CD8-positive, alpha-beta memory T cell (primary cell): ENCODE measurements at places on chromosomes 4 and X.
A peak's percentile ranks its signal among the peaks of the same experiment; 100 is the strongest.

DNA sequence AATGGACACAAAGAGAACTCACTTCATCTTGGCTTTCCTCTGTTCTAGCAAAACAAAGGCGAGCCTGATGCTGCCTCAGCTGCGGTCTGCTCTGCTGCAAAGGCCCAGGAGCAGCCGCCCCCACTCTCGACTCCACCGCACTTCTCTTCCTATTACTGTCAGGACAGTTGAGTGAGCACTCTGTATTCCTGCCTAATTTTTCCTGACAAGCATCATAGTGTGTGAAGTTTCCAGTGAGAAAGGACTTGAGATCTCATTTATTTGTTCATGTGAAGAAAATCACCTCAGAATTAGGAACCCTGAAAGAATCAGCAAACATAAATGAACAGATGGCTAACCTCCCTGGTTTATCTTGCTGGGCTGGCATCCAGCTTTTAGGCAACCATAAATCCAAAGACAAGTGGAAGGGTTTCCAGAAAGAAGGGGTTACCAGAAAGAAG lies 15.6 kb downstream of the SCARB2 start:
- no peak for DNase-seq
- peaks cover 23% of the 10 kb centered on the region for H3K4me1 ChIP-seq

DNA sequence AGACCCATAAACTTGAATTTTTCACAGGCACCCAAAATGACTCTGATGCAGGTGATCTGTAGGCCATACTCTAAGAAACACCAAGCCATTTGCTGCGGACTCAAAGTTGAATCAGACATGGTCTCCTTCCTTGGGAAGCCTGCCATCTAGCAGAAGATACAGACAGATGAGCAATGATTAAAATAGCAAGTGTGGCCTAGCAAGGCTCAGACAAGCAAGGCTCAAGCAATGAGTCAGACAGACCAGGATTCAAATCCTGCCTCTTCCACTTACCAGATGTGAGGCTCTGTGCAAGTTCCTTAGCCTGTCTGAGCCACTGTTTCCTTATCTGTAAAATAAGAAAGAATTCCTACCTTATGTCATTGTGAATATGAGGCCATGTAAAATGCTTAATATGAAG lies 2.3 kb downstream of the CCDC149 start:
- DNase-seq: no peak
- no peak overlapping the region for H3K4me3 ChIP-seq
- H3K27ac ChIP-seq: no peak overlapping the region
- peaks cover 5% of the 10 kb centered on the region for H3K27me3 ChIP-seq
- no peaks in the 10 kb centered on the region for H3K36me3 ChIP-seq

GRCh38 chr4:87005690-87006425 lies 71.0 kb downstream of the AFF1 start:
- H3K4me1 ChIP-seq: peaks cover 47% of the 10 kb centered on the region
- peak overlapping the region; percentile 85 for H3K27ac ChIP-seq
- no peaks in the 10 kb centered on the region for H3K27me3 ChIP-seq
- H3K4me3 ChIP-seq: peak overlapping the region; percentile 94
- H3K36me3 ChIP-seq: no peaks in the 10 kb centered on the region

DNA sequence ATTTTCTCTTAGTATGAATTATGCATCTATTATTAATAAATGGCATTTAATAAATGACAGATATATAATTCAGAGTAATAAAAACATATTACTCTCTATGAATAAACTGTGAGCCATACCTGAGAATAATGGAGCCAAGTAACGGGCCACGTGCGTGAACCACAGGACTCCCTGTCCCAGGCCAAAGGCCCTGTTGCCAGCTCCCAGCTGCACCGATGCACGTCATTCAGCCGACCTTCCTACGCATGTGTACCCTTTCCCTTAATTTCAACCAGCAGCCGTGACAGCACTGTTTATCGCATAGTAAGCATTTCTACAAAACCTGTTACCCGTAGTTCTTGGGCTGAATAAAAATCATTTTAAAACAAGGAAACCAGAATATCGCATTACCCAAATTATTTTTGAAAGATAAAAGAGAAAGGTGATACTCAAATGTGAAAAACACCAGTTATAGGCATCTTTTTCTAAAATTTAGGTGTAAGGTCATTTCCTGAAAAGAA lies 827.2 kb upstream of the FRG1 start:
- H3K27ac ChIP-seq: no peak overlapping the region
- H3K4me3 ChIP-seq: no peak overlapping the region
- H3K4me1 ChIP-seq: no peaks in the 10 kb centered on the region
- H3K36me3 ChIP-seq: no peaks in the 10 kb centered on the region
- DNase-seq: no peak

DNA sequence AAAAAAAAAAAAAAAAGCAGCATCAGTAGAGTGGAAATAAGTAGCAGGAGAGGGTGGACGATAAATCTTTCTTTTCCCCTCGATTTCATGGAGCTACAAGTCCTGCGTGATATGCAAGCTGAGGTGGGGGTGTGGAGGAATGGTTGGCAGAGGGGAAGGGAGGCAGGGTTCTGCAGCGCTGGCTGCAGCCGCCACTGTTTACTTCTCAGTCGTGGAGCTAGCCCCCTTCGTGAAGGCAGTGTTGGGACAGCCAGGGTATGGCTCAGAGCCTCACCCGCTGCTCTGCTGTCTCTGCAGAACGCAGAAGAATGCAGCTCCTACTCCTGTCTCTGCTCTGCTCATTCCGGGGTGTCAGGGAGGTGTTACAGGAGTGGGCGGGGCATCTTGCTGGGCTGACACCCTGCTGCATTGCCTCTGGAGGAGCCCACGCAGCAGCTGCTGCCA lies 140.6 kb downstream of the GPM6A start:
- no peaks in the 10 kb centered on the region for H3K4me1 ChIP-seq
- H3K36me3 ChIP-seq: no peaks in the 10 kb centered on the region
- DNase-seq: no peak
- no peak overlapping the region for H3K27ac ChIP-seq
- H3K4me3 ChIP-seq: no peak overlapping the region

DNA sequence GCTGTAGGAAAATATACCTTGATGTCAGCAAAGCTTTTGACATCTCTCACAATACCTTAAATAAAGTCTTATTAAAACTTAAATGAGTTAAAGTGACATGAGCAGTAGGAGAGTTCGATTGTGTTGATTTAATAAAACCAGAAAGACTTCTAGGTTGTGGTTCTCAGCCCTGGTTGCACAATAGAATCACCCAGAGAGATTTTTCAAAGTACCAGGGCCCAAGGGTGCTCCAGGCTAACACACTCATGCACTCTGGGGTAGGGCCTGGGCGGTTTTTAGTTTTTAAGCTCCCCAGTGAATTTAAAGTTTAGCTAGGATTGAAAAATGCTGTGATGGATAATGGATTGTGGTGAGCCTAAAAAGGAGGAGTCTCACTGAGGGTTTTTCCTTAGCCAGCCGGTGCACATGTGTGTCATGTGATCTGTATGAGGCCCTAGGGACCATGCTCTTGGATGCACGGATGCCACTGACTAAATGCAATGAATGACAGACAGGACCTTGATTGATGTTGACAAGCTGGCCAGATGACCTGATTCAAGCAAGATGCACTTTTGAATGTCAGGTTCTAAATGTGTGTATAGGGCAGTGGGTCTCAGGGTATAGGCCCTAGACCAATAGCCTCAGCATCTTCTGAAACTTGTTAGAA lies 185.0 kb downstream of the PTTG2 start:
- H3K4me3 ChIP-seq: no peak overlapping the region
- no peak for DNase-seq
- no peaks in the 10 kb centered on the region for H3K27me3 ChIP-seq

DNA sequence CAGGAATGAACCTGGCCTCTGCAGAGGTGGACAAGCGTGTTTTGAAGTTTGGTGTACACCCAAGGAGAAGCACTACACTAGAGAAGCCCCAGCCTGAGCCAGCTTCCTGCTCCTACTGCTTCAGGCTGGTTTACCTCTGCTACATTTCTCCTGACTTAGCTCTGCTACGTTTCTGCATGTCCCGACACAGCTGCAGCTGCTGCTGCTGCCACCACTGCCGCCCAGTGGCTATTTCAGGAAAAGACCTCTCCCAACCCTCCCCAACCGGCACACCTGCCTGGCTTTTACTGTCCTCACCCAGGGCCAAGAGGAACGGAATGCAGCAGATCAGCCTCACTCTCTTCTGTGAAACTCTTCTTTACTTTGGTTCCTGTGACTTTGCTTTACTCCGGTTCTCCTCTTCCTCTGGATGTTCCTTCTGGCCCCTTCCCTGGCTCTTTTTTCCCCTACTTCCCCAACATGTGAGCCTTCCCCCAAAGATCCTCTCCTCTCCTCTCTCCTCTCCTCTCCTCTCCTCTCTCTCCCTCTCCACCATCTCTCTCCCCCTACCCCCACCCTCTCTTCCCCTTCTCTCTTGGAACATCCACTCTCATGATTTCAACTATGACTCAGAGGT lies 3.1 kb upstream of the P2RY4 start:
- no peak overlapping the region for H3K27ac ChIP-seq
- H3K4me1 ChIP-seq: no peaks in the 10 kb centered on the region
- H3K4me3 ChIP-seq: no peak overlapping the region
- peak; percentile 4 for DNase-seq

DNA sequence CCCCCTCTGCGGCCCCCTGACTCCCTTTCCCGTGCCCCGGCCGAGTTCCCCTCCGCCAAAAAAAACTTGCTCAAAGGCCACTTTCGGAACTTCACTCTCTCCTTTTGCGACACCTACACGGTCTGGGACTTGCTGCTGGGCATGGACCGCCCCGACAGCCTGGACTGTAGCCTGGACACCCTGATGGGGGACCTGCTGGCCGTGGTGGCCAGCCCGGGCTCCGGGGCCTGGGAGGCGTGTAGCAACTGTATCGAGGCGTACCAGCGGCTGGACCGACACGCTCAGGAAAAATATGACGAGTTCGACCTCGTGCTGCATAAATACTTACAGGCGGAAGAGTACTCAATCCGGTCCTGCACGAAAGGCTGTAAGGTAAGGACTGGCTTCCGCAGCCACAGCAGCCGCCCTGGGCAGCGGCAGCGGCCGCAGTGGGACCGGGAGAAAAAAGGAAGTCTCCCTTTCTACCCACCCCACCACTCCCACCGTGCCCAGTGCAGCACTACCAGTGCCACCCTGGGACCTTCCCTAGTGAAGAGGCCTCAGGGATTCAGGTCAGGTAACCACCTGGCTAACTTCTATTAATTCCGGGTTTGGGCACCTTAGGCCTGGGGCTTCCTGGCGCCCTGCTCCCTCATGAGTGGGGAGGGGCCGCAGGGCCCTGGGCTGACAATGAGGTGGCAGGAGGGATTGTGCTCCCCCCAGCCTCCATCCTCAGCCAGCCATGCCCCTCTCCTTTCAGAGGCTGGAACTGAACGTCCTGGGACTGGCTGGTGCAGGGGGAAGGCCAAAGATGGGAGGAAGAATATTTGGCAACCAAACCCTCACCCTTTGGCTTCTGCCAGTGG lies 1.9 kb downstream of the NALF2 start:
- no peaks in the 10 kb centered on the region for H3K4me1 ChIP-seq
- H3K27me3 ChIP-seq: peaks cover 3% of the 10 kb centered on the region
- H3K4me3 ChIP-seq: no peak overlapping the region
- no peak overlapping the region for H3K27ac ChIP-seq

- no peaks in the 10 kb centered on the region for H3K27me3 ChIP-seq
- no peak for DNase-seq
- H3K4me1 ChIP-seq: no peaks in the 10 kb centered on the region
- no peak overlapping the region for H3K27ac ChIP-seq
- no peaks in the 10 kb centered on the region for H3K36me3 ChIP-seq
Observed at GRCh38 chr4:22824091-22824490, 131.4 kb downstream of the GBA3 start.

GRCh38 chrX:131828482-131828881 lies 194.6 kb upstream of the STK26 start:
- H3K4me1 ChIP-seq: peaks cover 8% of the 10 kb centered on the region
- H3K36me3 ChIP-seq: no peaks in the 10 kb centered on the region
- H3K4me3 ChIP-seq: no peak overlapping the region
- no peaks in the 10 kb centered on the region for H3K27me3 ChIP-seq

- H3K27me3 ChIP-seq: no peaks in the 10 kb centered on the region
- H3K27ac ChIP-seq: no peak overlapping the region
- no peaks in the 10 kb centered on the region for H3K4me1 ChIP-seq
Observed at GRCh38 chr4:71415491-71415890, 76.7 kb downstream of the SLC4A4 start.

DNA sequence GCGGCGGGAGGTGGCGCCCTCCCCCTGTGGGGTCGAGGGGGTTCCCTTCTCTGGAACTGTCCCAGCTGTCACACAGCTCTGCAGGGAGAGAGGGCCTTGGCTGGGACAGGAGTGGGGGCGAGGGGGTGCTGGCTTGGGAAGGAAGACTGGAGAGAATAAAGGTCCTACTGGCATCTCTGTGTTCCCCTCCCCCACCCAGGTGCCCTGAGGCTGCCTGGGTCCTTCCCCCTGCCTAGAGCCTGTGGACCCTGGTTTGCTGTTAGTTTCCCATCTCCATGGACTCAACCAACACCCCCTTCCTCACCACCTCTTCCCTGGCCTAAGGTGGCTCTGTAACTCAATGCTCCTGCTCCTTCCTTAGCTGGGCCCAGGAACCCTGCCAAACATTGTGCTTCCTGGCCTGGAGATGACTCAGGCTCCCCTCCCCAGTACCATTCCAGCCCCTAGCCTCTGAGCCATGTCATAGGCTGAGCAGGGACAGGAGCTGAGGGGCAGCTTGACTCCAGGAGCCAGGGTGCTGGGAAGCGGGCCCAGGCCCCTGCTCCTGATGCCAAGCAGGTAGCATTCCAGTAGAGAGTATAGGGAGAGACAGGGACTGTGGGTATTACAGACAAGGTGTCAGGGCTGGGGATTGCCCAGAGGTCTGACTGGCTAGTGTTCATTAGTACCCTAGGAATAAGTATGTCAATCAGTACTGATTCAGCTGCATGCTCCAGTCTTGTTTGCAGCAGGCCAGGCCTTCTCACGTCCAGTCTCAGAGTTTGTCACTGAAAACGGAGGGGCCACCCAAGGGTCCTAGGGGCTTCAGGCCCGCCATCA lies 100.7 kb downstream of the EFNB1 start:
- H3K4me1 ChIP-seq: no peaks in the 10 kb centered on the region
- no peak overlapping the region for H3K27ac ChIP-seq
- no peaks in the 10 kb centered on the region for H3K36me3 ChIP-seq
- no peak overlapping the region for H3K4me3 ChIP-seq
- DNase-seq: no peak
- H3K27me3 ChIP-seq: no peaks in the 10 kb centered on the region

GRCh38 chr4:109810552-109811387 lies 4.8 kb upstream of the GAR1 start:
- no peak overlapping the region for H3K27ac ChIP-seq
- H3K36me3 ChIP-seq: no peaks in the 10 kb centered on the region
- no peaks in the 10 kb centered on the region for H3K27me3 ChIP-seq
- peaks cover 3% of the 10 kb centered on the region for H3K4me1 ChIP-seq
- H3K4me3 ChIP-seq: no peak overlapping the region
